ENCODE measurements at places on chromosomes 5 and 9. TPM values are rescaled to one million over a fixed set of nuclear protein-coding genes. Genes with fewer than 3 reads are reported as not detected.

DNA sequence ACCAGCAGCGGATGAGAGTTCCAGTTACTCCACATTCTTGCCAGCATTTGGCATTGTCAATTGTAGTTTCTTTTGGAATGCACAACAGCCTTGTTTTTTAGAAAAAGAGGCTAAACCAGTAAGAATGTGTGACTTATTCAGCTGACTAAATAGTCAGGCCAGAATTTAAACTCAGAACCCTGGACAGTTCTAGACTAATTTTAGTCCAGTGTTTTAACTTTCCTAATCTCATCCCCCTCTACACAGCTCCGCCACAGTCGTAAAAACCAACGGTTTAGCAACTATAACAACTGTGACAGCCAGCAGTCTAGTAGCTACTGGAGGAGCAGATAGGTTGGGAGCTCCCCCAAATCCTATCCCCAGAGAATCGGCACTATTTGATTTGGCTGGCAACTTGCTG is 103.7 kb downstream of the FOXD1 start:
- DNase-seq, result no peak

DNA sequence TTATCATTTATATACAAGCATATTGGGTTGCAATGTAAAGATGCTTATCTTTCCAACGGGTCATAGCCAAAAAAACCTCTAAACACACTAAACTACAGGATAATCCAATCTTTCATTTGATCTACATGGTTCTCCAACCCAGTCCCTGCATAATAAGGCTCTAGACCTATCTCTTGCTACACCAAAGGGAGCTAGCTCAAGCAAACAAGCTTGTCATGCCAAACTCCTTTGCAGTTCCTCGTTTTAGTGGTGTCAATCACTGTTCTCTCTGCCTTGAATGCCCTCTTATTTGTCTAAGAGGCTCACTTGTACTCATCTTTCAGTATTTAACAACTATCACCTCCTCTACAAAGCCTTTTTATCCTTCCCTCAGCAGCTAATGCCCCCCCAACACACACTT is 5.6 kb downstream of the HOMER1 start:
- no peak for DNase-seq

Gene LOX
- total RNA-seq, result 100 TPM

Gene RHOBTB3
- 30.3 TPM for total RNA-seq

DNA sequence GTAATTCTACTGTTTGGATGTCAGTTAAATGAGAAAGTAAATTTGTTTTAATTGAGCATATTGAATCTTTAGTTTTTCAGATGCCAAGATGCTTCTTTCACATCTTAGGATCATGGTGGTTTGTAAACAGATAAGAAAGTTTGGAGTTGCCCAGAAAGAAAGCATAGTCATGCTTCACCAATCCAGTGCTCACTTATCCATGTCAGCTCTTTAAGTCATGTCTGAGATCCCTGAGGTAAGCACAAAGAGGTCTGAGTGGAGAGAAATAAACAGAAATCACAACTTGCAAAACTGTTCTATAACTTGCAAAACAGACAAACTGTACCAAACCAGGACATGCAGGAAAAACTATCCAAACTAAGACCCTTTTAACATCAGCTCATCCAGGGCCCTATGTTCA is 87.7 kb downstream of the OSTF1 start:
- DNase-seq, result no peak

Gene BTNL3
- not detected for total RNA-seq

- DNase-seq, result no peak
Observed at GRCh38 chr9:127022913-127023660, 99.3 kb downstream of the ANGPTL2 start.

Gene ZNF483
- 1.8 TPM for total RNA-seq

Gene ABO
- total RNA-seq, result under 0.01 TPM

GRCh38 chr5:52989781-52990527 is 802 bp downstream of the ITGA2 start:
- DNase-seq, result peak; percentile 80

DNA sequence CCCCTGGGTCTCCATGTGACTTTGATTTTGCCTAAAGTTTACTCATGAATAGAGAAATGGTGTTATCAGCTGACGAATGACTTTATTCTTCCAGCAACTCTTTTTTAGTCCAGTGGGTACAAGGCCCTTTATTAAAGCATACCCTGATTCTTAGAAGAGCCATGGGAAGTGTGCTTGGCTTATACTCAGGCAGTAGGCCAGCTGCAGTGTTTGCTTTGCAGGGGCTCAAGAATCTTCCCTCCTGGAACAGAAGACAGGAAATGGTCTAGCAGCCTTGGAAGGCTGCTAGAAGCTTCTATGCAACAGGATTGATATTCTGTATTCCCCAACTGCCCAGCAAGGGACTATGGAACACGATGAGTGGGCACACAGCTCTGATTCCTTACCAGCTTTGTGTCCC is 73.4 kb upstream of the PLPP6 start:
- DNase-seq, result peak; percentile 28

- no peak for DNase-seq
Observed at GRCh38 chr5:154300207-154300883, 109.8 kb downstream of the GALNT10 start.

- DNase-seq, result no peak
Observed at GRCh38 chr5:52672459-52672858, 115.3 kb upstream of the ITGA1 start.

Gene PCDHGB2
- 0.51 TPM for total RNA-seq

GRCh38 chr9:91757782-91758181 is 192.2 kb downstream of the ROR2 start:
- DNase-seq, result no peak

- no peak for DNase-seq
Observed at GRCh38 chr5:178453224-178453623, 137.0 kb downstream of the COL23A1 start.

- DNase-seq, result no peak
Observed at GRCh38 chr5:175554296-175554695, 75.9 kb downstream of the SFXN1 start.

GRCh38 chr9:24881361-24881760 is 335.7 kb upstream of the IZUMO3 start:
- no peak for DNase-seq

GRCh38 chr5:55773057-55773456 is 35.2 kb downstream of the DDX4 start:
- no peak for DNase-seq

- DNase-seq, result no peak
Observed at GRCh38 chr9:73038613-73039012, 85.8 kb upstream of the ALDH1A1 start.

Gene SH3GL2
- total RNA-seq, result 0.17 TPM

Gene DNAH5
- total RNA-seq, result 0.17 TPM

DNA sequence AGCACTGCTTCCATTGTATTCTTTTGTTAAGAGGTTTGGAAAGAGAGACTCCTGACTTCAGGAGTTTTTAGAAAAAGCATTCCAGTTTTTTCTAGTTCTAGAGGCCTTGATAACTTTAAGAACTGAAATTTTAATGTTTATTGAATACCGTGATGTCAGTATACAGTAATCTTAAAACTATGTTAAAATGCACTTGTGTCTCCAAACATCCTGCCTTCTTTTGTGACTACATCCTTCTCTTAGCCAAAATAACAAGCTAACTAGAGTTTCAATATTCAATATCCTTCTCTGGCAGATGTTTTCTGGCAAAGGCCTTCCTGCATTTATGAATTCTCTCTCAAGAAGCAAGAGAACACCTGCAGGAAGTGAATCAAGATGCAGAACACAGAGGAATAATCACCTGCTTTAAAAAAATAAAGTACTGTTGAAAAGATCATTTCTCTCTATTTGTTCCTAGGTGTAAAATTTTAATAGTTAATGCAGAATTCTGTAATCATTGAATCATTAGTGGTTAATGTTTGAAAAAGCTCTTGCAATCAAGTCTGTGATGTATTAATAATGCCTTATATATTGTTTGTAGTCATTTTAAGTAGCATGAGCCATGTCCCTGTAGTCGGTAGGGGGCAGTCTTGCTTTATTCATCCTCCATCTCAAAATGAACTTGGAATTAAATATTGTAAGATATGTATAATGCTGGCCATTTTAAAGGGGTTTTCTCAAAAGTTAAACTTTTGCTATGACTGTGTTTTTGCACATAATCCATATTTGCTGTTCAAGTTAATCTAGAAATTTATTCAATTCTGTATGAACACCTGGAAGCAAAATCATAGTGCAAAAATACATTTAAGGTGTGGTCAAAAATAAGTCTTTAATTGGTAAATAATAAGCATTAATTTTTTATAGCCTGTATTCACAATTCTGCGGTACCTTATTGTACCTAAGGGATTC is 43.1 kb downstream of the NDFIP1 start:
- DNase-seq, result peak; percentile 94

Gene C5orf63
- 1.9 TPM for total RNA-seq
